Hematopoietic multipotent progenitor cell treated with erythropoietin and hydrocortisone succinate and interleukin-3 and kit ligand, for 6 days (in vitro differentiated cells): ENCODE measurements at places on chromosomes 12 and 14.
A peak's percentile ranks its signal among the peaks of the same experiment; 100 is the strongest.

GRCh38 chr14:72753879-72754400, 140.0 kb downstream of the DPF3 start:
- no peak for DNase-seq

DNA sequence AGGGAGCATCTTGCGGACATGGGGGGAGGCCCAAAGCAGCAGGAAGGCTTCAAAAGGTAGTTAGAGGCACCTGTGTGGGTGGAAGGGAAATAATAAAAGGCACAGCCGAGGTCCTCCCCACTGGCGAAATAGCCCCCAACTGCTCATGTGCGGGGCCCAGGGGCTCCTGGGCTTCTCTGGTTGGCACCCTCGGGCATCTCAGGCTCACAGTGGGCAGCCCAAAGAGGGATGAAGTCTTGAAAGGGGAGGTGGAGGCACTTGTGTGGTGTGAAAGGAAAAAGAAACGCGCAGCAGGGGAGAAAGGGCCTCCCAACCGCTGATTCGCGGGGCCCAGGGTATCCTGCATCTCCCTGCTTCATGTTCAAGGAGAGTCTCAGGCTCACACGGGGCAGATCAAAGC, 579.4 kb downstream of the ALG10 start:
- DNase-seq, result no peak

GRCh38 chr14:88507208-88507607, 47.6 kb downstream of the PTPN21 start:
- no peak for DNase-seq

DNA sequence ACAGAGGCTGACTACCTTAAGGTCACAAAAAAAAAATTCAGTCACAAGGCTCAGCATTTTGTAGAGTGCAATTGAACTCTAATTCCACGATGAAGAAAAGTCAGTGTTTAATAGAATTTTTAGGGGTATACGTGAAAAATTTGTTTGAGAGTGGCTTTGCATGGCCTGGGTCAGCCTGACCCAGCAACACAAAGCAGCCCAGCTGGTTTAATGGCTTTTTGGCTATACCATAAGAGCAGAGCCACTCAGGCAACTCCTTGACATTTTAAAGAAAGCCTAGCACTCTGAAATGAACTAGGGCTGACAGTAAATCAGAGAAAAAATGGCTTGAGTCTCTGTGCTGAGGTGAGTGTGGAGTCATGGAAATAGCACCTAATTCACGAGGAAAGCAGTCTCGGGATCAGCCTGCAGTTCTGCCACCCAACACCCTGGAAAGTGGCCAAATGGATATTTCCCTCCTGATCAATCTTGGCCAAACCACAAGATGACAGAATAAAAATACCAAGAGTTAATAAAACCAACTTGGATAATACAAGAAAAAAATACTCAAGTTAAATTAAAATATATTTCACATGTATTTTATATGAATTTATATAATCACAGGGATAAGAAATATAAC, 59.5 kb downstream of the GALNT4 start:
- DNase-seq, result no peak

DNA sequence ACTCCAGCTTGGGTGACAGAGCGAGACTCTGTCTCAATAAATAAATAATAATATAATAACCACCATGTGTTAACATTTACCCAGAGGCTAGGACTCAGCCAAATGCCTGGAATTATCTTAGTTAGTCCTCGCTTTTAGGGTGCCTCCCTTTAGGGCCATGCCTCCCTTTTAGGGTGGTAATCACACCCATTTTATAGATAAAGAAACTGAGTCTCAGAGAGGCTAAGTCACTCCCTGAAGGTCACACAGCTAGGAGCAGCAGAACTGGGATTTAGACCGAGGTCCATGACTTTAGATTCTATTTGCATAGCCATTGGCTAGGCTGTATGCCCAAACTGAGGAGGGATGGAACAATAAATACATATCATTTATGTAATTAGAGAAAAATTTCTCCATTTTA, 11.4 kb downstream of the TESC start:
- no peak for DNase-seq

DNA sequence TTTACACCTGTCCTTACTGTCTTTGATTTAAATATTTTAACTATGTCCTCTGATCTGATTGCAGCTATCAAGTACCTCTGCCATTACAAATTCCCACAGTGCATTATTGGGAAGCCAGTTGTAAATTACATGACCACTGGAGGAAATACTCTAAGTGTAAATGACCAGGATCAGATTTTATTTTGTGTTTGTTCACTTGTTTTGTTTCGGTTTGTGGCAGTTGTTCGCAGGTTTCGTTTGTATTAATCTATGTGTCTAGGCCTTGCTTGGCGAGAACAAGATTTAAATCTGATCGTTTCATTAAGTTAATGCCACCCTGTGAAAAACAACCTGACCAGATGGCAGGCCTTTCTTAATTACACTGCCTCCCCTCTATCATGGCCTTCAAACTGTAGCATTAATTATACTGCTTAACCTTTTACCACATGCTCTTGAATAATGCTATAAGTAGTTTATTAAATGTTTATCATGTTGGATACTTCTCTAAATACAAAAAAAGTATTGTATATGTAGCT, 990.1 kb downstream of the TMTC2 start:
- no peak for DNase-seq

DNA sequence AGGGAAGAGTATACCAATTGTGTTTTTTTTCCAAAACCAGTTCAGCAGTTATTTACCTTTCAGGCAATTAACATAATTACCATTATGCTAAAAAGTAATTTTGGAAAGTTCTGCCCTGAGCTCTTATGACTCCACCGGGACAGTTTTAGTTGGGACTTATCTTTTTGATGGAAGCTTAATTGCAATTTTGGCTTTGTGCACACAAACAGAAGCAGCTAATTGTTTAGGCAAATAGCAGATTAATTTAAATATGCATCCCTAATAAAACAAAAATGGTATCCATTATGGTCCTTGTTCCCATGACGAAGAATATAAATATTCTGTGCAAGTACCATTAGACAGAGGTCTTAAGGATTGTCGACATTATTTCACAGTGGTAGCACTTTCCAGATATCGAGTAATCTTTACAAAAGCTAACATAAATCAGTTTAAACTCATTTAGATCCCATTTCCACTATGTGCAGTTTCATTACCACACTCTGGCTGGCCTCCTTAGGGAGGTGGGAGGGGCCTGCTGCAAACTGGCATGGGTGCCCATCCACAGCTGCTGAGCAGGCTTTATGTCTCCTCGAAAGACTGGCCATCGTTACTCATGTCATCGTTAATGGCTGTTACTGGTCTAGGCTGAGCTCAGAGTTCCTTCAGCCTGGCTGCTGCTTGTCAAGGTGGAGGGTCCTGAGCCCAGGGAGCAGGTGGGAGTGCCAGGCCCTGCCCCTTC, 68.2 kb downstream of the FBXW8 start:
- no peak for DNase-seq

DNA sequence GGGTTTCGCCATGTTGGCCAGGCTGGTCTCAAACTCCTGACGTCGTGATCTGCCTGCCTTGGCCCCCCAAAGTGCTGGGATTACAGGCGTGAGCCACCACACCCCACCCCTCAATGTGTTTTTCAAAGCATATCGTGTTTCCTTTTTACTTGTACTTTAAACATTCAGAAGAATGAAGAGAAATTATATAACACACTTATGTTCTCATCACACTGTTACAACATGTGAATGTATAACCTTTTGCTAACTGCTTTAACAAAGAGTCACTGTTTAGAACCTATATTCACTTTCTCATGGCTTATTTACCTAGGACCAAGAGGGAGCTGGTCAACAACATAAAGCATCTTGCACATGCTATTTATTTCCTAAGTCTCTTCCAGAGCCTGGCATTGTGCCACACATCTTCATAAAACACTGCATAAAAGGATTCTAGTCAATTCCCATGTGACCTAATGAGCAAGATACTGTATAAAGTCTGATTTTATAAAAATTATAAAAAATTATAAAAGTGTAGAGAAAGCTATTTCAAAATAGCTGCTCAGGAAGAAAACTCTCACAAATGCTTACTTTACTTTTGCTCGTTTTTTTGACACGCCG, 16.0 kb upstream of the ACTR6 start:
- DNase-seq, result no peak

GRCh38 chr12:103102225-103102744, 144.8 kb downstream of the ASCL1 start:
- DNase-seq, result no peak

- no peak for DNase-seq
Measured at GRCh38 chr12:131356485-131357184, 354.3 kb upstream of the SFSWAP start.

- no peak for DNase-seq
Measured at GRCh38 chr12:27221625-27222387, 22.3 kb upstream of the STK38L start.

DNA sequence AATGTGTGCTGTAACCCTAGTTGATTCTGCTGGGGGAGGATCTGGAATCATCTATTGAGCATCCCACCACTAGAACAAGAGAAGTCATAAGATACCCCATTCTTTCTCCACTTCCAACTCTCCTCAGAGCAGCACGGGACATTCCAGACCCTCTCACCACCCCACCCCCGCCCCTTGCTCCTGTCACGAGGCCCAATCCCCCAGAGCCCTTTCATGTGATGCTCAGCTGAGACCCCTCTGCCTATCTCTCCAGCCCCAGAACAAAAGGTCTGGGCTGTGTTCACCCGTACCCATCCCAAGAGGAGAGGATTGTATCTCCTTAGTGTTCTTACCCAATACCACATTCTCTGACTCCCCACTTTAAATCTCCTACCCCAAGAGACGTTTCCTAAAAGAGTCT, 602 bp downstream of the PMEL start:
- no peak for DNase-seq

- peak; percentile 71 for DNase-seq
Measured at GRCh38 chr12:8687846-8688601, 9.8 kb upstream of the RIMKLB start.

DNA sequence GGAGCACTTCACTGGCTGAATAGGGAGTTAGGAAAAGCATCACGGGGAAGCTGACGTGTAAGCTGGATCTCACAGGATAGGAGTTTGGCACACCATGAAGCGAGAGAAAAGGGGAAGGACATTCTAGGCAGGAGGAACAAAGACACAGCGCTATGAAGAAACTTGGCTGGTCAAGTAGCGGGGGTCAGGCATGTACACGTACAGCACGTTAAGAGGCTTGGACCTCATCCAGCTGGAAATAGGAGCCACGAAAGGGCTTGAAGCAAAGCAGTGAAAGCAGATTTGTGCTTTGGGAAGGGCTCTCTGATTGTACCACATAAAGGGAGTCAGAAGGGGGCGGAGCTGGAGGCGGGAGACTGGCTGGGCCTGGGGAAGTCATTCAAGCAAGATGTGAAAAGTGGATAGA, 19.6 kb upstream of the GALNT8 start:
- DNase-seq, result no peak

DNA sequence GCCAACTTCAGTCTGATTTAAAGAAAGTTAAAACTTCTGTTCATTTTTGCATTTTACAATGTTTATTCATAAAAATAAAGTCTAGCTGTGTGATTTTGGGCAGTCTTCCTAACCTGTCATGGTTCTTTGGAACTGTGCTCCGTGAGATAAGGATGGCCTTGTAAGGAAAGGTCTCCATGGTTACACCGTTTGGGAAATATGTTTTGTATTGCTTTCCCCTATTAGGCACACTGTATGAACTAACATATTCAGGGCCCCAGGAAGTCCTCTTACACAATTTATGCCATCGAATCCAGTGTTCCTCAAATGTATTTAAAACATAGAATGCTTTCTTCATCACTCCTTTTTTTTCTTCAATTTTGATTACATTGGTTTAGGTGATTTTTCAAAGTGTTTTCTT, 54.5 kb downstream of the APAF1 start:
- DNase-seq, result no peak

- DNase-seq, result no peak
Measured at GRCh38 chr14:81398196-81398891, 1.8 kb downstream of the STON2 start.

GRCh38 chr12:58138424-58138823, 197.1 kb downstream of the ATP23 start:
- DNase-seq, result no peak

DNA sequence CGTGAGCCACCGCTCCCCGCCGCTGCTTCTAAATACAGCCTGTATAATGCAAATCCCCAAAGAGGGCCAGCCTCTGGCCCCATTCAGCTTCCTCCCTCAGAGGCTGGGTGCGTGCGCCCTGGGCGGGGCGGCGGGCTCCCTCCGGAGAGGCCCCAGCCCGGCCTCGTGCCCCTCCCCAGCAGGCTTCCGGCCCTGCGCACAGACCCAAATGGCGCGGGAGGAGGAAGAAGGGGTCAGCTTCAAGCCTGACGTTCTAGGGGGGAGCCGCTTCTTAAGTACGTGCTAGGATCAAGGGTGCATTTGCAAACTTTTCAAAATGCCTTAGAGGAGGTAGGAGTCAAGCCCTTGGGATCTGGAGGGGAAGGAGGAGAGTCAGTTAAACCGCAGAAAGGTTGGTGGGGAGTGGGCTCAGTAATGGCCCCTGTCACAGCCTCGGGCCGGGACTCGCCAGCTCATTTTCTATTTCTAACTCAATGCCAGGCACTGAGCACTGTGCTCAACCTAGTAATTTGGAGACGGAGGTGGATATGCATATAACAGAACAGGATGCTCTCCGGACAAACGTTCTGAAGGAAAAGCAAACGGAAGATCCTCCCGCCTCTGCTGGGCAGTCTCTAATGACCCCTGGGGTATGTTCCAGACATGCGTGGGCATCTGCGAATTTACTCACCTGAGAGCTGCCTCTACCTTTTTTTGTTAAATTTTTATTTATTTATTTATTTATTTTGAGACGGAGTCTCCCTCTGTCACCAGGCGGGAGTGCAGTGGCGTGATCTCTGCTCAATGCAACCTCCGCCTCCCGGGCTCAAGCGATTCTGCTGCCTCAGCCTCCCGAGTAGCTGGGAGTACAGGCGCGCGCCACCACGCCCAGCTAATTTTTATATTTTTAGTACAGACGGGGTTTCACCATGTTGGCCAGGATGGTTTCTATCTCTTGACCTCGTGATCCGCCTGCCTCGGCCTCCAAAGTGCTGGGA, 32.3 kb downstream of the NINJ2 start:
- no peak for DNase-seq

DNA sequence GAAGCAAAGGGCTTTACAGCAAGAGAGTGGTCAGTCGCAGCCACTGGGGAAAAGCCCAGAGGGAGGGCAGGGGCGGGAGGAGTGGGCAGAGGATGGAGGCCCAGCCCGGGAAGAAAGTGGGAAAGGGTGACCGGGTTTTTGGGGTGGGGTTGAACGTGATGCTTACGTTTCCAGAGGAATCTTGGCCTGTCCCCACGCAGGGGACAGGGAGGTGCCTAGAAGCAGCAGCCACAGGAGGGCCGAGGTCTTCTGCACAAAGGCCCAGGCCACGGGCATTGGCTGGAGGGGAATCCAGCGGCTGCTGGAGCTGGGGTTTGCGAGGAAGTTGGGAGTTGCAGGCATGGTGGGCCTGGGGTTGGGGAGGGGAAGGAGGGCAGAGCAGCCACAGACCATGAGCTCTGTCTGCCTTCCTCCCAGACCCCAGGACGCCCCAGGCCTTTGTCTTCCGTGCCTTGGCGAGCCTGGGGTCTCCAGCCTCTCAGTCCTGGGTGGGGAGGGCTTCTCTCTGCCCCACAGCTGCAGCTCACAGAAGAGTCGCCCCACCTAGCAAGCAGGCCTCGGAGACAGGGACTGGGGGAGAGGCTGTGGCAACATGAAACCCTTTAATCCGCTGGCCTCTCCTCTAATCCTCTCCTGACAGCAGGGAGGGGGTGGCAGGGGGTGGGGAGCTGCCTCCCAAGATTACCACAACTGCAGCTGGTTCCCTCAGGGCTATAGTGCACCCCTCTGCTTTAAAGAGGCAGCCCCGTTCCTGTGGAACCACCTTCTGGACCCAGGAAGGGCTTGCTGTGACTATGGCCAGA, at the start of gene CACNA2D4:
Gene CACNA2D4, minus strand, starts transcription at position 572 of the 803 bp plus-strand sequence. Its CDS starts 179 bp downstream, at position 393.
- peak; percentile 85 for DNase-seq
